ENCODE measurements at places on chromosomes 3 and 15.

GRCh38 chr3:143831208-143831607 is 17.1 kb downstream of the SLC9A9 start:
- no peaks in the 10 kb centered on the region for H3K36me3 ChIP-seq
- no peak overlapping the region for H3K27ac ChIP-seq
- no peaks in the 10 kb centered on the region for H3K27me3 ChIP-seq
- H3K4me1 ChIP-seq, result no peaks in the 10 kb centered on the region

GRCh38 chr3:100709842-100710260 is 557 bp downstream of the TFG start:
- DNase-seq, result peak; percentile 52
- H3K27ac ChIP-seq, result peak overlapping the region; percentile 96
- peak overlapping the region; percentile 82 for H3K4me3 ChIP-seq
- peaks cover 26% of the 10 kb centered on the region for H3K4me1 ChIP-seq
- H3K27me3 ChIP-seq, result peaks cover 44% of the 10 kb centered on the region
- peaks cover 14% of the 10 kb centered on the region for H3K36me3 ChIP-seq

DNA sequence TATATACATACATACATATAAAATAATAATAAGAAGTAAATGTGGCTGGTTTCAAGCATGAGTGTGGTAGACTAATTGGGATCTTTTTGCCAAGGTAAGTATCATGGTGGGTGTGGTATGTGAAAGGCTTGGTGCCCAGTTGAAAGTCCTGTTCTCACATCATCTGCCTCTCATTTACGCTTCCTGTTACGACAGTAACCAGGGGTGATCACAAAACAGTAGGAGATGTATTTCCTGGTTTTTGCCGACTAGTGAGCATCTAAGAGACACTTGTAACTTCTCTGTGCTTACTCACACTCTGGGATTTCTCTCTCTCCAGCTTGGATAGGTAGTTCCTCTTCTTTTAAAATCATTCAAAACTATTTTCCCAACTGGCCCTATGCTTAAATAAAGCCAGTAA is 1028.3 kb upstream of the NR2F2 start:
- no peak for DNase-seq
- H3K4me1 ChIP-seq, result peaks cover 19% of the 10 kb centered on the region
- H3K27me3 ChIP-seq, result no peaks in the 10 kb centered on the region
- no peak overlapping the region for H3K4me3 ChIP-seq
- peaks cover 7% of the 10 kb centered on the region for H3K36me3 ChIP-seq

GRCh38 chr3:122680475-122681283 is at the start of gene PARP14:
PARP14 (plus strand) TSS chr3:122680839; CDS start chr3:122680884, 45 bp downstream.
- H3K27me3 ChIP-seq, result peaks cover 33% of the 10 kb centered on the region
- peak within 1 kb of the TSS; percentile 4 for H3K27ac ChIP-seq
- peak within 1 kb of the TSS; percentile 90 for H3K4me3 ChIP-seq
- H3K36me3 ChIP-seq, result peaks cover 3% of the 10 kb centered on the region
- peak; percentile 28 for DNase-seq

DNA sequence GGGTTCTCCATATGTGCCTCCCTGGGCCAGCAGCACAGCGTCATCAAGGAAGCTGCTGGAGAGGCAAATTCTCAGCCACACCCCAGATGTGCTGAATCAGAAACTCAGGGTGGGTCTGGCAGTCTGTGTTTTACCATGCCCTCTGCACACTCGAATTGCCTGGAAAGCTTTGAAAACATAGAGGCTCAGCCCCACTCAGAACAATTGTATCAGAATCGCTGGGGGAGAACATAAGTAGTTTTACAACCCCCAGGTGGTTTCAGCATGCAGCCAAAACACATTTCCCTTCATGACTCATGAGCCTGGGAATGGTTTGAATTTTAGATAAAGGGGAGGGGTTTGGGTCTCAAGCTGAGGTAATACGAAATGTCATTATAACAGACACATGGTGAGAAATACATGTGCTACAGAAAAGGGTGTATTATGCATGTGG is 9.6 kb downstream of the TGM4 start:
- no peaks in the 10 kb centered on the region for H3K4me1 ChIP-seq
- H3K27ac ChIP-seq, result no peak overlapping the region
- H3K36me3 ChIP-seq, result no peaks in the 10 kb centered on the region
- DNase-seq, result no peak
- no peak overlapping the region for H3K4me3 ChIP-seq

DNA sequence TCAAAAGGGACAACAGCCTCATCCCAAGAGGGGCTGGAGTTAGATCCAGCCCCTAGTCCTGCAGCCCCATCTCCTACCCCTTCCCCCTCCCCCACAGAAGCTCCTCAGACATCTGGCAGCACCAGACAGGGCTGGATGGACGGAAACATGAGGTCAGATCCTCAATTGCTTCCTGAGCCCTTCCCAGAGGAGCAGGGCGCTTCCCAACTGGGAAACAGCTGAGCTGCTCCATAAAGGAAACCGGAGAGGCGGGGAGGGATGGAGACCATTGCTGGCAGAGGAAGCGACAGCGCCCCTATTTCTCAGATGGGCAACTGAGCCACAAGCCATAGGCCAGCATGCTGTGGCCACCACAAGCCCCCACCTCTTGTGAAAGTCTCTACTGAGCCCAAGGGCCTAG is 18.3 kb upstream of the CYP11A1 start:
- no peaks in the 10 kb centered on the region for H3K27me3 ChIP-seq
- DNase-seq, result no peak

- H3K4me1 ChIP-seq, result peaks cover 70% of the 10 kb centered on the region
- H3K4me3 ChIP-seq, result peak overlapping the region; percentile 74
- H3K36me3 ChIP-seq, result no peaks in the 10 kb centered on the region
- H3K27me3 ChIP-seq, result peaks cover 52% of the 10 kb centered on the region
- H3K27ac ChIP-seq, result peak overlapping the region; percentile 53
- DNase-seq, result peak; percentile 45
These were observed 2.2 kb upstream of the HES1 start for GRCh38 chr3:194133661-194134230.

- H3K36me3 ChIP-seq, result no peaks in the 10 kb centered on the region
- peaks cover 3% of the 10 kb centered on the region for H3K27me3 ChIP-seq
- no peak overlapping the region for H3K4me3 ChIP-seq
- H3K4me1 ChIP-seq, result peaks cover 7% of the 10 kb centered on the region
- DNase-seq, result no peak
These were observed 101.6 kb downstream of the RPL22L1 start for GRCh38 chr3:170768334-170768801.

GRCh38 chr3:133476971-133477375 is 77.1 kb downstream of the BFSP2 start:
- no peaks in the 10 kb centered on the region for H3K36me3 ChIP-seq
- H3K27me3 ChIP-seq, result peaks cover 13% of the 10 kb centered on the region
- peaks cover 67% of the 10 kb centered on the region for H3K4me1 ChIP-seq
- H3K27ac ChIP-seq, result no peak overlapping the region
- DNase-seq, result no peak

- no peaks in the 10 kb centered on the region for H3K36me3 ChIP-seq
- peaks cover 88% of the 10 kb centered on the region for H3K27me3 ChIP-seq
- DNase-seq, result no peak
- peaks cover 53% of the 10 kb centered on the region for H3K4me1 ChIP-seq
- H3K27ac ChIP-seq, result no peak overlapping the region
- H3K4me3 ChIP-seq, result no peak overlapping the region
These were observed 244.2 kb downstream of the TLE3 start for GRCh38 chr15:69853544-69853951.

GRCh38 chr3:120331076-120331475 is 18.1 kb downstream of the LRRC58 start:
- no peaks in the 10 kb centered on the region for H3K4me1 ChIP-seq
- DNase-seq, result no peak
- H3K36me3 ChIP-seq, result peaks cover 19% of the 10 kb centered on the region
- no peak overlapping the region for H3K4me3 ChIP-seq
- H3K27me3 ChIP-seq, result no peaks in the 10 kb centered on the region

GRCh38 chr3:16050641-16051467 is 123.6 kb upstream of the GALNT15 start:
- no peak overlapping the region for H3K27ac ChIP-seq
- H3K4me1 ChIP-seq, result peaks cover 16% of the 10 kb centered on the region
- H3K27me3 ChIP-seq, result no peaks in the 10 kb centered on the region

DNA sequence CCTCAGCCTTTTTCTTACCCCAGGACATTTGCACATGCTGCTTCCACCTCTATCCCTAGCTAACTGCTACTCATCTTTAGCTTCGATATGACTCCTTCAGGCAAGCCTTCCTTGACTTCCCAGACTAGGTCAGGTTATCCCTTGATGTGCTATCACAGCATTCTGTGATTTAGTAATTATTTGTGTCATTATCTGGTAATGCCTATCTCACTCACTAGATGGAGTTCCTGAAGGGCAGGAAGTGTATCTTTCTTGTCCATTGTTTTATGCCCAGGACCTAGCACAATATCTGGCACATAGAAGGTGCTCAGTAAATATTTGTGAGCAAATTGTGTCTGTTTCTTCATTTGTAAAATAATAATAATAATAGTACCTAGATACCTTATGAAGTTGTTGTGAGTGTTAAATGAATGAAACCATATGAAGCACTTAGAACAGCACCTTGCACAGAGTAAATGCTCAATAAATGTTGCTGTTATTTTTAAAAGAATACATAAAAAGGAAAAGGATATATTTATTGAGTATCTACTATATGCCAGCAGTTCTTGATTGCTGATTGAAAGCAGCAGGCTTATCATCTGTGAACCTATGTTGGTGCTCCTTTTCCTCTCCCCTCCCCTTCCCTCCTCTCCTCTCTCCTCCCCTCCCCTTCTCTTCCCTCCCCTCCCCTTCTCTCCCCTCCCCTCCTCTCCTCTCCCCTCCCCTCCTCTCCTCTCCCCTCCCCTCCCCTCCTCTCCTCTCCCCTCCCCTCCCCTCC is 31.5 kb downstream of the SQOR start:
- no peak for DNase-seq
- H3K4me3 ChIP-seq, result no peak overlapping the region
- peaks cover 2% of the 10 kb centered on the region for H3K4me1 ChIP-seq
- no peaks in the 10 kb centered on the region for H3K36me3 ChIP-seq

DNA sequence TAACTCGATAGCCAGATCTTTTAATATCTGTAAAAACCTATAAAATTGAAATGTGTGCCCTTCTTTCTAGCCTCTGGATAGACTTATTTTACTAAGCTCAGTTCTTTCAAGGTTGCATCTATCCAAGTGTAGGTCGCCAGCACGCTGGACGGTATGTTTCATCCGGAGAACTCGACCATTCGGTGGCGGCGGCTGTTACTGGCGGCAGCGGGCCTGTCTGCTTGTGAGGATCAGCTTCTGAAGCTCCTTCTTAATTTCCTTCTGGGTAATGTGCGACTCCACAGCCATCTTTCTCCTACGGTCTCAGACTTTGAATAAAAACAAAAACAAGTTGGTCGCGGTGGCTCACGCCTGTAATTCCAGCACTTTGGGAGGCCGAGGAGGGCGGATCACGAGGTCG is 4.1 kb downstream of the PP2D1 start:
- no peak for DNase-seq
- H3K27me3 ChIP-seq, result no peaks in the 10 kb centered on the region
- H3K4me3 ChIP-seq, result no peak overlapping the region
- no peak overlapping the region for H3K27ac ChIP-seq
- H3K4me1 ChIP-seq, result no peaks in the 10 kb centered on the region

- H3K36me3 ChIP-seq, result peaks cover 50% of the 10 kb centered on the region
- H3K27ac ChIP-seq, result peak overlapping the region; percentile 89
- H3K27me3 ChIP-seq, result no peaks in the 10 kb centered on the region
- no peak for DNase-seq
- H3K4me3 ChIP-seq, result no peak overlapping the region
These were observed 18.5 kb downstream of the PAK2 start for GRCh38 chr3:196757876-196758739.

DNA sequence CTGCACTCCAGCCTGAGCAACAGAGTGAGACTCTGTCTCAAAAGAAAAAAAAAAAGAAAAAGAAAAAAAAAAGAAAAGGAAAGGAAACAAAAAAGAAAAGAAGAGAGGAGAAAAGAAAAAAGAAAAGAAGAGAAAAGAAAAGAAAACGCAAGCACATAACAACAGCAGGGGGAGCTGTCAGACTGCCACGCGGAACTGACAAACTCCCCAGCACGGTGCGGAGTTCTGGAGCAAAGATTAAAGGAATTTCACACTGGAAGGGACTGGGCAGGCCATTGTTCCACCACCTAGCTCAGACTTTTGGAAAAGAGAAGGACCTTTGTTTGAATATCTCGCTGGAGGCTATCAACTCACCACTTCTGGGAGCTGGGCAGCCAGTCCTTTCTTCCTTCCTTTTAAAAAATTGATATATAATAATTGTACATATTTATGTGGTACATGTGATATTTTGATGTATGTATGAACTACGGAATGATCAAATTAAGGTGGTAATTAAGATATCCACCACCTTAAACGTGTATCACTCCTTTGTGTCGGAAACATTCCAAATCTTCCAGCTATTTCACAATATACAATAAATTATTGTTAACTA is 40.5 kb downstream of the DPPA2 start:
- H3K36me3 ChIP-seq, result no peaks in the 10 kb centered on the region
- peaks cover 11% of the 10 kb centered on the region for H3K4me1 ChIP-seq
- H3K27ac ChIP-seq, result no peak overlapping the region
- no peak overlapping the region for H3K4me3 ChIP-seq

GRCh38 chr15:61155741-61156700 is 73.1 kb downstream of the RORA start:
- H3K27ac ChIP-seq, result no peak overlapping the region
- no peak for DNase-seq
- H3K4me1 ChIP-seq, result no peaks in the 10 kb centered on the region
- H3K27me3 ChIP-seq, result no peaks in the 10 kb centered on the region
